ENCODE measurements at places on chromosomes 1 and 21.

DNA sequence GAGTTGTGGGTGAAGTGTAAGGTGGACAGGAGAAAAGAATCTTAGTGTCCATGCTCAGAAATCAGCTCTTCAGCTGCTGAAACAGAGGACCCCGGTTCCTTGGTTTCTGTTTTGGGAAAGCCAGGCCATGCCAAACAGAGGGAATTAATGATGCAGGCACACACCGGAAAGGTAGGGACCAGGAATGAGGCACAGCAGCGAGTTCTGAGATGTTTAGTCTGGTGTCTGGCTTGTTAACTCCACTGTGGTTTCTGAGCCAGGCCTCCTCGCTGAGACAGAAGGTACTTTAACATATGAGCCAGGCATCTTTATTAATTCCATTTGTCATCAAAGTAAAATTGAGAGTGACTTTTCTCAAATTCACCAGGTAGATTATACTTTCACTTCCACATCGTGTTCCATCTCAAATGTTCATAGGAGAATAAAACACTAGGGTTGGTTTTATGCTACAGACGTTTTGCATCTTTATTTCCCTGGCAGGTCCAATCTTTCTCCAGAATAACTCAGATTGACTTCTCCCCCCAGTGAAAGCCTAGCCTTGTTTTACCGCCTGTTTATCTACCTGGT is 23.5 kb downstream of the LRRC8D start:
- no peak for DNase-seq

DNA sequence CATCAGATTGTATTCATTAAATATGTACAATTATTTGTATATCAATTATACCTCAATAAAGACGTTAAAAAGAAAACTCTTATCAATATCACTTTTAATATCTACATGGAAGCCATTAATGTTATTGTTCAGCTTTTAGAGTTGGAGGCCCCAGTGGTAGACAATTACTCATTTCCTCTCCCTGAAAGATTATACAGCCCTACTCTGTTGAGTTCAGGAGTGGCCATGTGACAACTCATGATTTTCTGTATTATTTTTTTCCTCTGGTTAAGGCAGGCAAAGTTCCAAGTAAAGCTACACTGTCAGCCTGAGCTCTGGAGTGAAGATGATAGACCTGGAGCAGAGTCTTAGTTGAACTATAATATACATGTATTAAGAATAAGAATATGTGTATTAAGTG is 247.9 kb upstream of the B3GALT2 start:
- no peak for DNase-seq

DNA sequence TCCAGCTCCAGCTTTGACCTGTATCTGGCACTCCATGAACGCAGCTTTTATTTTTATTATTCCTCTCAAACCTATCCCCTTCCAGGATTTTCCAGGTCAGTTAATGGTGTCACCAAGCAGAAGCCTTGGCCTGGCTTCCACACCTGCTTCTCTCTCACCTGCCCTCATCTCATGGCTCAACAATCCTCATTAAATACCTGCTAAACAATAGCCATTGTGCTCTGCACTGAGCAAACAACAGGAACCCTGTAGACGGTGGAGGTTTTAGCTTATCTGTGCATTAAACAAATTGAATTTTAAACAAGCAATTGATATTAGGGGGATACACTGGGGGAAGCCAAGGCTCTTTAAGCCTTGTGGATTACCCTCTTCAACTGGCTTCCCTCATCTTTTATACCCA is 15.3 kb downstream of the PYCR2 start:
- DNase-seq, result no peak

GRCh38 chr1:115906627-115907026 is 65.7 kb upstream of the NHLH2 start:
- DNase-seq, result no peak

- no peak for DNase-seq
Measured at GRCh38 chr21:43867948-43868347, 2.9 kb downstream of the AGPAT3 start.

GRCh38 chr1:203048555-203049051 is 22.3 kb downstream of the PPFIA4 start:
- DNase-seq, result no peak

GRCh38 chr1:158122833-158123388 is 57.8 kb upstream of the CD1D start:
- no peak for DNase-seq

DNA sequence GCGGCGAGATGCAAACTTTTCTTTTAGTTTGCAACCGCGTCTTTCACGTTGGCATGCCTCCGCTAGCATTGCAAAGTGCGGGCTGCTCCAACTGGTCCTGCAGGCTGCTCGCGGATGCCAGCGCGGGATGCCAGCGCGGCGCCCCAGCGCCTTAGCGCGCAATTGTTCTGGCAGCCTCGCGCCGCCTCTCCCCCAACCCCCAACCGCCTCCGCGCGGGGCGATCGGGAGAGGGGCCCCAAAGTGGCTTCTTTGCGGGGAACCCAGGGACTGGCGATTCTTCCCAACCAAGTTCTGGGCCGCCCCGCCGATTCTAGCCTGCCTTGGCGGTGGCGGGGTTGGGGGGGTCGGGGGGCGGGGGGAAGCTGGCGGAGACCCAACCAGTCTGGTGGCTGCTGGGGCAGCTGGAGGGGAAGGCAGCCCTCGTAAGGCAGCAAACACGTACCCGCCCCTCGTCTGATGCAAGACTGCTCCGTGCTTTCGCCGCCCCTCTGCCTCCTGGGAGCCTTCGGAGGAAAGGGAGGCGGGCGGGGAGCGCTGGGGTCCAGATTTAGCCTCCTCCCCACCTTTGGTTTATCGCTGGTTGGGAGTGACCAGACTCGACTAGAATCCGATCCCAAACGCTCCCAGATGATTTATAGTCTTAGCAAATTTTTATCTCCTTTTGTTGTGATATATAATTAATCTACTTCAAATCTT is 756 bp downstream of the PHGDH start:
- peak; percentile 48 for DNase-seq

- DNase-seq, result no peak
Measured at GRCh38 chr1:3341236-3341994, 113.0 kb upstream of the ARHGEF16 start.

- DNase-seq, result no peak
Measured at GRCh38 chr1:118264343-118264742, 79.3 kb upstream of the SPAG17 start.

DNA sequence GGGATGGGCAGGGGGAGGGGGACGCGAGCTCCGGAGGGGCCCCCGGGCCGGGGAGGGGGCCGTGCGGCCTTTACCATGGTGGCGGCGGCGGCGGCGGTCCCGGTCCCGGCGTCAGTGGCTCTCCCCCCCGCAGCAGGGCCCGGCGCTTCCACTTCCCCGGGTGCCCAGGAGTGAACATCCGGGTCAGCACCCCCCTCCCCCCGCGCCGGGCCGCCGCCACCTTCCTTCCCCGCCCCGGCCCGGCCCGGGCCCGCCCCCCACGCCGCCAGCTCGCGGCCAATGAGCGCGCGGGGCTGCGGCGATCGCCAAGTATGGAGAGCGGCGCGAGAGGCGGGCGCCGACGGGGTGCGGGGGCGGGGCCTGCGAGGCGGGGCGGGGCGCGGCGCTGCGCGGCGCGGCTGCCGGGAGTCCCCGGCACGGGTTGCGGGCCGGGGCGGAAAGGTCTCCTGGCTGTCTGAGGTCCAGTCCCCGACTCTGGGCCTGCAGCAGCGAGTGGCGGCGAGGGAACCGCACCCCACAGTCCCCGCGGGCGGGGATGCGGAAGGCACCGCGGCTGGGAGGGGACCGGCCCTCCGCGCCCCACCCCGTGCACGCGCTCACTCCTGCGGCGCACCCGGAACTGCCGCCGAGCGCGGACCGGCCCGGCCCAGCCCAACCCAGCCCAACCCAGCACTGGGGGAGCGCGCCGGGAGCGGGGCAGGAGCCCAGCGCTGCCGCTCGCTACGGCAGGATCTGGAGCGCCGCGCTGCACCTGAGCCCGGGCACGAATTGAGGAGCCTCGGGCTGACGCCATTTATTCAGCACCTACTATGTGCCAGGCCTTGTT is at the start of gene CAPZB:
CAPZB (minus strand) TSS at position 178 of the 826 bp plus-strand sequence; CDS start at position 77, 101 bp downstream.
- DNase-seq, result peak; percentile 99

- no peak for DNase-seq
Measured at GRCh38 chr1:57329937-57330336, 93.9 kb downstream of the DAB1 start.

- no peak for DNase-seq
Measured at GRCh38 chr1:81231729-81232038, 569.0 kb upstream of the ADGRL2 start.

- no peak for DNase-seq
Measured at GRCh38 chr1:112532064-112532463, 23.3 kb downstream of the WNT2B start.

GRCh38 chr1:199747984-199748383 is 279.5 kb upstream of the NR5A2 start:
- DNase-seq, result no peak

DNA sequence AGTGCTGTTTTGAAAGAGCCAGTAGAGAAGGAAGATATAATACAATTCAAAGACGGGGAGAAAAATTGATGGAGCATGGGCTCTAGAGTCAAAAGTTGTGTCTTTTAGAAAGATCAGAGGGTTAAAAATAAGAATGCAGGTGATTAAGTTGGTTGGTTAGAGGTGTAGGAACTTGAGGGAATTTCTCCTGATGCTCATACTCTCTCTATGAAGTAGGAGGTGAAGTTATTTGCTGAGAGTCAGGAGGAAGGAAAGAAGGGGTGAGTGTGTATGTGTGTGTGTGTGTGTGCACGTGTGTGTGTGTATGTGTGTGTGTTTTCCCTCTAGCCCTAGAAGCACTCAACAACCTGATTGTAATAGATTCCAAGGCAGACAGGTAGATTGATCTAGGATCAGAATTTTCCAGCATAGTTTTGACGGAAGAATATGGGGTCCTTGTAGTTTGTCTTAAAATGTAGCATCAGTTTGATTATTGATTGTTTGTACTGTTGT is 88.3 kb upstream of the MACF1 start:
- DNase-seq, result no peak

- DNase-seq, result no peak
Measured at GRCh38 chr1:158003406-158003800, 10.0 kb downstream of the KIRREL1 start.

- no peak for DNase-seq
Measured at GRCh38 chr1:216599851-216600250, 123.4 kb downstream of the ESRRG start.

- no peak for DNase-seq
Measured at GRCh38 chr1:77620273-77620672, 62.2 kb downstream of the ZZZ3 start.

GRCh38 chr1:218614031-218614430 is 268.9 kb downstream of the TGFB2 start:
- DNase-seq, result no peak

DNA sequence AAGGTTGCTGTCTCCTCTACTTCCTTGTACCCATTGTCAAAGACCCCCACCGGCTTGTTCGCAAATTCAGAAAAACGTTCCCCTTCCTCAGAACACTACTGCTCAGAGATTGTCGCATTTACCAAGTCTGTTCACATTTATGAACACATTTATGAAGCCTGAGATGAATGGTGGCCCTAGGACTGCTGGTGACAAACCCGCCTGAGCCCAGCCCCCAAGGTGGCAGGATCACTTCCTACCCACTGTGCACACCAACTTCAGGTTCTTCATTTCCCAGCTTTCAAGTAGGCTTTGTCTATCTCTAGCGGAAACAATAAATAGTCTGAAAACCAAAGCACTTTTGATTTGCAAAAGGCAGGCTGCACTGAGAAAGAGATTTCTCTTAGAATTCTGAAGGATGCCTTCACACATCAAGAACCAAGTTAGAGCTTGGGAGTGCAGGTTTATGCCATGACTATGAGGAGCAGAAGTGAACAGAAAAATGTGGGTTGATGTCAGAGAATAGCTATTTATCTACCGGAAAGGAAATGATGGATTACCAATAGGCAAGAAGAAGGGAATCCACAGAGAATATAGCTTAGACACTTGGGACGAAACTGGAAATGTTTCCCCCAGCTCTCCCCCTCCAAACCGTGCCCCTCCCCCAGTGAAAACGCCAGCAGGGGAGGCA is 200.5 kb downstream of the TOMM20 start:
- no peak for DNase-seq

DNA sequence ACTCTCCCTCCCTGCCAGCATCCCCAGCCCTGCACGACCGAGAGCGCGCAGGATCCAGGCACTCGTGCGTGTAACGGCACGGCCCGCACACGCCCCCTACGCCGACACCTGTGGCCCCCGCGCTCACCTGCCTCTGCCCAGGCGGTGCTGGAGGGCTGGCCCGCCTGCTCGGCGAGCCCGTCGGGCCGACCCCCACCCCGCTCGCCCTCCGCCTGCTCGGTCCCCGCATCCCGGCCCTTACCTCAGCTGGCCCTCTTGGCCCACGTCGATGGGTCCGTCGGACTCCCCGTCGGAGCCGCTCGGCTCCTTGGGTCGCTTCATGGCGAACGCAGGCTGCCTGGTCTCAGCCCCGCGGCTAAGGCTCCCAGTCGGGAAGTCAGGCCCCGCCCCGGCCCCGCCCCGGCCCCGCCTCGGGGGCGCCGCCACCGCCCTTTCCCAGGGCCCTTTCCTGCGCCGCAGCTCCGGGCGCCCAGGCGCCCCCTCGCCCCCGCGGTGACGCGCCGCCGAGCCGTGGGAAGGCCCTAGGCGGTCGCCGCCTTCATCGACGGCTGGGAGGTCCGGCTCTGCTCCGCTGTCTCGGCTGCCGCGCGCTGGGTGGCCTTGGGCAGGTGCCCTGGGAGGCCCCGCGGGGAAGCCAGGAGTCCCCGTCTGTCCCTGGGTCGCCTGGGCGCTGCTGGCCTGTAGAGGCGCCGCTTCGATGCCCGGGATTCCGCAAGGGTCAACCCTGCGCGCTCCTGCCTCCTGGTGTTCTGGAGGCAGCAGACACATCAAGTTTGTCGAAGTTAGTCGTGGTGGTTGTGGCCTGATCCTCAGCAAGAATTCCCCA is at the start of gene HEYL:
HEYL (minus strand) TSS at position 339 of the 826 bp plus-strand sequence; CDS start at position 321, 18 bp downstream.
- no peak for DNase-seq

GRCh38 chr1:230268371-230269170 is 157.6 kb downstream of the PGBD5 start:
- peak; percentile 77 for DNase-seq

DNA sequence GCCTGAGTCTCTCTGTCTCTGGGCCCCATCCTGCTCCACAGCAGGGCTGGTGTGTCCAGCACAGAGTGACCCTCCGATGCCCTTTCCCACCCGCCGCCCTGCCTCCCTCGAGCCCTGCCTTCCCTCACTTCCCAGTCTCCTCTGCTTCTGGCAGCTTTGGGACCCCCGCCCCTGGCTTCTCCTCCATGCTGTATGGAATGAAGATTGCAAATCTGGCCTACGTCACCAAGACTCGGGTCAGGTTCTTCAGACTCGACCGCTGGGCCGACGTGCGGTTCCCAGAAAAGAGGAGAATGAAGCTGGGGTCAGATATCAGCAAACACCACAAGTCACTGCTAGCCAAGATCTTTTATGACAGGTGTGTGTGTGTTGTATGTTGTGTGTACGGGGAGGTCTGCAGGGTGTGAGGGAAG is 14.3 kb downstream of the MOV10 start:
- DNase-seq, result no peak

- no peak for DNase-seq
Measured at GRCh38 chr1:18684303-18684702, 53.7 kb downstream of the PAX7 start.

- DNase-seq, result no peak
Measured at GRCh38 chr1:92808381-92808780, 23.5 kb upstream of the RPL5 start.

DNA sequence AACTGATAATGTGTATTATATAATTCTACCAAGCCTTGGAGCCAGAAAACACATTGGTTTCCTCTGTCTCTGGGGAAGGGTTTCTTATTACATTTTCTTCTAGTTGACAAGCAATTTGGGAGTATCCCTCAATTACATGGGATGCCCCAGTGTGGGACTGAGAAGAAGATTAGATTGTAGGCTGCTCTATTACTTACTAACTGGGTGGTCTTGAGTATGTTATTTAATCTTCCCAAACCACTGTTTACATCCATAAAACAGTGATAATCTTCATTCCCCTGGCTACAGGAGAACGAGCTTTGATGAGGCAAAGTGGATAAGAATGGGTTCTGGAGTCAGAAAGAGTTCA is 105.8 kb downstream of the TSEN15 start:
- DNase-seq, result no peak

All from frontal cortex (tissue), 4 donors.